ENCODE measurements at places on chromosomes 1 and 21. TPM values are rescaled to one million over a fixed set of nuclear protein-coding genes. Genes with fewer than 3 reads are reported as not detected.

DNA sequence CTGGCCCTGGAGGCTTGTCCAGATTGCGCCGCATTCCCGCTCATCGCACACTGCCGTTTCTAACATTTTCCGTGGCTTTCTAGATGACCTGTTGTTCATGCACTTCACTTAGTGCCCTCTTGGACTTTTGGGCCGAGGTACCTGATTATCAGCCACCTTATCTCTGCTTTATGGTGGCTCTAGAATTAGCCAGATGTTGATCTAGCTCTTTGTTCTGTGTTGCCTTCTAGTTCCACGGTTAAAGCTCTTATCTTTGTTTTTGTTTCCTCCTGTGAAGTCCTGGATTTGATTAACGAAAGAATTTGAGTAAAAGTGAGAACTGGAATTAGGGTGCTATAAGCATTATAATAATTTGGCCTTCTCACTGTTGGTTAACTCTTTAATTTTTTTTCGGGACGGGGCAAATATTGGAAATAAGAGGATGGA is 945 bp downstream of the RNPEP start:
- no peak for DNase-seq

Gene GREM2
- total RNA-seq, result 1.6 TPM

DNA sequence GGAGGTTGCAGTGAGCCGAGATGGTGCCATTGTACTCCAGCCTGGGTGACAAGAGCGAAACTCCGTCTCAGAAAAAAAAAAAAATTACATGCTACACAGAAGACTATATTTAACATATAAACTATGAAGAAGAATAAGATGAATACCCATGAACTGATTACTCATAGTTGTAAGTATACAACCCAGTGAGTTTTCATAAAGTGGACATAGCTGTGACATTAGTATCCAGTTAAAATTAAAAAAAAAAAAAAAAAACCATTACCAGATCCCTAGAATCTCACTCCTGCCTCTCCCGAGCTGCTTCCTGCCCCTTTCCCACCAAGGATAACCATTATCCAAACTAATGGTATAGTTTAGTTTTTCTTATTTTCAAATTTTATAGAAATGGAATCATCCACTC is 37.4 kb downstream of the UBE4B start:
- no peak for DNase-seq

GRCh38 chr1:215749414-215749813 is 182.3 kb downstream of the KCTD3 start:
- DNase-seq, result no peak

GRCh38 chr1:171141688-171142415 is 43.2 kb upstream of the FMO2 start:
- peak; percentile 73 for DNase-seq

Gene CPLANE2
- total RNA-seq, result 9.0 TPM

GRCh38 chr1:40339420-40340323 is 22.6 kb upstream of the COL9A2 start:
- DNase-seq, result no peak

Gene CIART
- 8.0 TPM for total RNA-seq

GRCh38 chr1:24828887-24829192 is 83.6 kb downstream of the CLIC4 start:
- DNase-seq, result no peak

Gene ACTN2
- 6.7 TPM for total RNA-seq
